Hematopoietic multipotent progenitor cell treated with erythropoietin and hydrocortisone succinate and interleukin-3 and kit ligand, for 6 days (in vitro differentiated cells): ENCODE measurements at places on chromosomes 16 and 17.

DNA sequence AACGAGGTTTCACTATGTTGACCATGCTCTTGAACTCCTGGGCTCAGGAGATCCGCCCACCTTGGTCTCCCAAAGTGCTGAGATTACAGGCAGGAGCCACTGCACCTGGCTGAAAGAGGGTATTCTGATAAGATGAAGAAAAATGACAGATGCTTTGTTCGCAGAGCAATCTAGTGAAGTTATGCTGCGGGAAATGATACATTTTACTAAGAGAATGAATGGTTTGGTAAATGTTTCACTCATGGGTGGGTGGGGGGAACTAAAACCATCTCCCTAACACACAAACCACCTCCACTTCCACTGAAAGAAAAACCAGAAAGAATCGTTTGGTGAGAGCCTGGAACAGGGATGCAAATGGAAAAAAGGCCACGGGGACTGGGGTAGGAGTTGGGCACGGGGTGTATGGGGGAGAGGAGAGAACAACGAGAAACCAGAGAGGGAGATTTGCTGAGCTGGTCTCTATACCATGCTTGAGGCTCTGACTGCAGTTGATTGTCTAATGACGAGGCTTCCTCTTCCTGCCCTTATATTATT is 19.0 kb upstream of the XYLT2 start:
- DNase-seq, result no peak

DNA sequence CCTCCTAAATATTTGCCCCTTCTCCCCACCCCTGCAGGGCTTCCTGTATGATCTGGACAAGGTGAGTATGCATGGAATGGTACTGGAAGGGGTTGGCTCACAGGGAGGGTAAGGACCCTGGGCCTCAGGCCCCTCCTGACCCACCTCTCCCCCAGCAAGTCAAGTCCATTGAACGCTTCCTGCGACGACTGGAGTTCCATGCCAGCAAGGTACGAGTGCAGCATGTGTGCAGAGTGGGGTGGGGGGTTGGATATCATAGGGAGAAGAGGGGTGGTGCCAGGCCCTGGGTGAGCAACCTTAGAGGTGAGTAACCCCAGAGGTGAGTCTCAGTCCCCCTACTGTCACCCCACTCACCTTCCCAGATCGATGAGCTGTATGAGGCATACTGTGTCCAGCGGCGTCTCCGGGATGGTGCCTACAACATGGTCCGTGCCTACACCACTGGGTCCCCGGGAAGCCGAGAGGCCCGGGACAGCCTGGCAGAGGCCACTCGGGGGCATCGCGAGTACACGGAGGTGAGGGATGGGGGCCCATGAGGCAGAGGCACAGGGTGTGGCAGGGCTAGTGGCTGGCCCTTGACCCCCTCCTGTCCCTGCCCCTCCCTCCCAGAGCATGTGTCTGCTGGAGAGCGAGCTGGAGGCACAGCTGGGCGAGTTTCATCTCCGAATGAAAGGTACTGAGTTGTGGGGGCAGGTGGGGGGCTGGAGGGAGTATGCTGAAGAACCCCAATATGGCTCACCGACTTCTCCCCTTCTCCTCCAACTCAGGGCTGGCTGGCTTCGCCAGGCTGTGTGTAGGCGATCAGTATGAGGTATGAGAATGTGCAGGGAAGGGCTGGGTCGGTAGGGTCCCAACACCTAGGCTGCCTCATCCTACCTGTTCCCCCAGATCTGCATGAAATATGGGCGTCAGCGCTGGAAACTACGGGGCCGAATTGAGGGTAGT is 11.3 kb downstream of the RIPOR1 start:
- no peak for DNase-seq

- DNase-seq, result no peak
These were observed 418 bp downstream of the SOCS3 start for GRCh38 chr17:78359321-78359996.

DNA sequence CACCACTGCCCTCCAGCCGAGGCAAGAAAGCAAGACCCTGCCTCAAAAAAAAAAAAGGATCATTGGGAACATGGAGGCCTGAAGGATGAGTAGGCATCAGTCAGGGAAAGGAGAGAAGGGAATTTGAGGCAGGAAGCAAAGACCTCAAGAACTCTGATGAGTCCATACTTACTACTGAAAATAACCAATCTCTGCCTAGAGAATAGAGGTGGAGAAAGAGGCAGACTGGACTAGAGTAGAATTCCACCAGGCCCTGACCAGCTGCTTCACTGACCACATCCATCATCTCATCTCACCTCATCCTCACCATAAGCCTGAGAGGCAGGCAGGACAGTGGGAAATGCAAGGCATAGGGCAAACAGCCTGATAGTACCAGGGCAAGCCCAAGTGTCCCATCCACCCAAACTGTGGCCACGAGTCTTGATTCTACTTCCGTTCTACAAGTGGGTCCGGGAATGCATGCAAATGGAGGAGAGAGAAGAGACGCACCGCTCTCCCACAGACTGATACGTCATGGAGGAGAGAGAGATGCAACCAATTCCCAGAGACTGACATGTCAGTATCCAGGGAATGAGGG is 17.1 kb downstream of the ANKRD11 start:
- no peak for DNase-seq

GRCh38 chr17:36846410-36847292 is 90.6 kb upstream of the LHX1 start:
- DNase-seq, result no peak

DNA sequence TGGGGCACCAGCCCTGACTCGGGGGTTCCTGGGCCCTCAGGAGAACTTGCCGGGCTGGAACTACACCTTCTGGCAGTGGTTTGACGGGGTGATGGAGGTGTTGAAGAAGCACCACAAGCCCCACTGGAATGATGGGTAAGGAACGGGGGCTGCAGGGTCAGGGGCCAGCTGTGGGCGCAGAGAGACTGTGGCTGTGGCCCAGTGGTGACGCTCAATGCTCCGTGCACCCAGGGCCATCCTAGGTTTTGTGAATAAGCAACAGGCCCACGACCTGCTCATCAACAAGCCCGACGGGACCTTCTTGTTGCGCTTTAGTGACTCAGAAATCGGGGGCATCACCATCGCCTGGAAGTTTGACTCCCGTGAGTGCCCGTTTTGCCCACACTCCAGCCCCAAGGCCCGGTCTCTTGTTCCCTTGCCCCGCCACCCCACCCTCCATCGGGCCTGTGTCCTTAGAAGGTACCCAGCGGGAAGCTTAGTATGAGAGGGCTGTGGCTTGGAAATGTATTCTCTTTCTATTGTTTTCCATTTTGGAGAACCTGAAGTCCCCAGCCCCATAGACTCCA is 19.1 kb downstream of the STAT5A start:
- no peak for DNase-seq

GRCh38 chr16:6891496-6891895 is 441.1 kb upstream of the RBFOX1 start:
- DNase-seq, result no peak

DNA sequence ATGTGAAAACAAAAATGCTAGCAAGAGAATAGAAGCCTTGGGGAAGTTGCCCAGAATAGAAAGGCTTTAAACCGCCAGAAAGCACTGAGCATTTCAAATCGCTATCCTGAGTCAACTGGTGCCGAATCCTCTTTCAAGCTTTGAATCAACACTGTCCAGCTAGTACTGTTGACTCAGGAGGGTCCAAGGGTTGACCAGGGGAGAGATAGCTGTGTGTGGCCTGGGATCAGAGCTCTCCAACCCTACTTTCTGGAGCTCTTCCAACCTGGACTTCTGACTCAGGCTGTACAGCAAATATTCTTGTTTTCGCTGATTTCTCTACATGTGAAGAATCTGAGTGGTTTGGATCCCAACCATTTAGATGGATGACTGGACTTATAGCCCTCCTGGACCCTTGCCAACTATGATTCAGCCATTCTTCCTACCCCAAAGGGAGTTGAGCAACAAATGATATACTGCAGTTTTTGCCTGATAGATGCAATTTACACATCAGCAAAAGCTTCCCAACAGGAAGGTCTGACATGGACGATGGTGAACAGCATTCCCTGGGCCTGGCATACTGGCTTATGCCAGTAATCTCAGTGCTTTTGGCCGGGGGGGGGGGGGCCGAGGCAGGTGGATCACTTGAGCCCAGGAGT is 154.0 kb upstream of the SDK2 start:
- DNase-seq, result no peak

DNA sequence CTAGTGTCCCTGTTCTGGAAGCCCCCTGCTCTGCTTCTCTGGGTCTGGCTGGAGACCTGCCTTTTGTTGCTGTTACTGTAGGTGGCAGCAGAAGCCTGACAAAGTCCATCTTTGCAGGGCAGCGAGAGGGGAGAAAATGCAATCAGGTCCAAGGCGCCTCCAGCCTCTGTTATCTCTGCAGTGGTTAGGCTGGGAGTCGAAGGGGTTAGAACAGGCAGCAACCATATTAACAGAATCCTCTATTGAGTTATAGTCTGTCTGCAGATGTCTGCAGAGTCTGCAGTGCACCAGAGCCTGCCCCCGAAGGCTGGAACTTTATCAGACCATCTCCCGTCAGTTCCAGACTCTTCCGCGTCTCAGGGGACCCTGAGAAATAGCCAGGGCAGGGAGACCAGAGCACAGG is 404.9 kb upstream of the EEF2KMT start:
- DNase-seq, result peak; percentile 35

DNA sequence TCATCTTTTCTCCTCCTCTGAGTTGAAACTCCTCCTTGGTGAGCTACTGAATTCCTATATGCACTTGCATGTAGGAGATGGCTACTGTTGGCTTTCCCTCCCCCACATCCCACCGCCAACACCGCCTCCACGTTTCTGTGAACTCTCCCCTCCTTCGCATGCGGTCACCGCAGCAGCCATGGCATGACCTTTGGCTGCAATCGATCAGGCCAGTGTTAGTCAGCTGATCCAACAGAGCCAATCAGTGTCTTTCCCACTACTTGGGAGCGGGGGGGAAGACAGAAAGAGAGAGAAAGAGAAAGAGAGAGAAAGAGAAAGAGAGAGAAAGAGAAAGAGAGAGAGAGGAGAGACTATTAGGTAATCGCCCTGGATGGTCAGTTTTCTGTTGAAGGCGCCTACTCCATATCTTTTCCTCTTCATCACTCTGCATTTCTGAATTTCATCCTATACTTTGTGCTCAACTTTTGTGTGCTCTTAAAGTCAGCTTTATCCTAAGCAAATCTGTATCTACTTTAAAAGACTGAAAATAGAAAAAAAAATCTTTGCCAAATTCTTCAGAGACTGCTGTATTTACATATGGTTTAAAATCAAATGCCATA is 22.7 kb downstream of the ASGR1 start:
- DNase-seq, result no peak

- DNase-seq, result no peak
These were observed 538.5 kb upstream of the CDH11 start for GRCh38 chr16:65660390-65660789.

GRCh38 chr16:65510850-65511249 is 389.0 kb upstream of the CDH11 start:
- DNase-seq, result no peak

GRCh38 chr16:51262428-51262827 is 111.4 kb upstream of the SALL1 start:
- DNase-seq, result no peak

- no peak for DNase-seq
These were observed 2.4 kb downstream of the RHBDF2 start for GRCh38 chr17:76498876-76499251.

DNA sequence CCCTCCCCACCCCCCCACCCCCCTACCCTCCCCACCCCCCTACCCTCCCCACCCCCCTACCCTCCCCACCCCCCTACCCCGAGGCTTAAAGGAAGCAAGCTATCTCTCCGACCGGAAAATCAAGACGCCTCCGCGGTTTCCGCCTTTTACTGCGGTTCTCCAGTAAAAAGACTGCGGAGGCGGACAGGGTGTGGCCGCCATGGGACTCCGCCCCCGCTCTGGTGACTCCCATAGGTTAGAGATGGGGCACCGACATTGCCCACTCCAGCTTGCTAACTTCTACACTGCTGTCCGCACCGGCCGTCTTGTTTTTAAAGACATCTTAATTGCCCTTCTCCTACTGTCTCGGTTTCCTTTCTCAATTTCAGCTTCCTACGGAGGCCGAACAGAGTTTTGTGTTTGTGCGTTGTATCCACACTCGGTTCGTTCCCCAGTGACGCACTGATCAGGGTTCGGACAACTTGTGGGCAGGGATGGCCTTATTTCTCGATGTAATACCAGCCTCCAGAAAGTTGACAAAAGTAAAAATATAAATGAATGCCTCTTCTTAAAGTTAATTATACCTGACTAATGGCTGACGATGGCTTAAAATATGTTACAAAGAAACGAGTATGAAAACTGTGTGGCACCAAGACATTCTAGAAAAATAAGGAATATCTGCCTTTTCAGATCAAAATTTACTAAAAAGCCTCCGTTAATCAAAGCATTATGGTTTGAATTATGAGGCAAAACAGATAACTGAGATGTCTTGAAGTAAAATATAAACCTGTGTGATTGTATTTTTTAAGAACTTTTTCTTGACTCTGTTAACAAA is 1.1 kb upstream of the ZNF200 start:
- DNase-seq, result peak; percentile 71

DNA sequence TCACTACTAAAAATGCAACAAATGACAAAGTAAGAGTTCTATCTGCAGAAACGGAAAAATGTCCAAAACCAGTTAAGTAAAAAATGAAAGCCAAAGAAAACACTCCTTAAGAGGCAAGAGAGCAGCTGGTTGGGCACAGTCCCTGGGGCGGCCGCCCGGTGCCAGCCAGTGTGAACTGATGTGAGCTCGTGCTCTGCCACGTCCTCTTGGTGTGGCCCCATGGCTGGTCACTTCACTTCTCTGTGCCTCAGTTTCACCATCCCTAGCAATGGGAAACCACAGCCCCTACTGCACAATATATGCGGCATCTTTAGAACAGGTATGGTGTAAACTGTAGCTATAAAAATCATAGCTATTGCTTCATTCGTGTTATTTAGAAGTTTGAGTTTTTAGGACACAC is 21.2 kb downstream of the USP36 start:
- no peak for DNase-seq

GRCh38 chr16:19400711-19401110 is 17.0 kb upstream of the TMC5 start:
- peak; percentile 54 for DNase-seq

DNA sequence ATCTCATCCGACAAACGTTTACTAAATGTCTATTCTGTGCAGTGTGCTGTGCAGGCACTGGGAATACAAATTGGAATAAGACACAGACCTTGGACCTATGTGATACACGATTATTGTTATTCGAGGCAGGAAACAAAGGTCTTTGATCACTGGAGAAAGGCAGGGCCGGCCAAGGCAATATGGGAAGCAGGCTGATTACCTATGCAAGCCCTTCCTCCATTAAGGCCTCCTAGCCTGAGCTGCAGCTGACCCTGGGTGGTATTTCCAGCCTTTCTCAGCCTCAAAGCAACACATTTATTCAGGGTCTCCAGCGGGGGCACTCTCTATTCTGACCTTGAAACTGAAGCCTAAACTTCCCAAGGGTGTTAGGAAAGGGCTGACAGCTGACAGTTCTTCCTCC is 13.4 kb downstream of the ST6GALNAC1 start:
- DNase-seq, result no peak

DNA sequence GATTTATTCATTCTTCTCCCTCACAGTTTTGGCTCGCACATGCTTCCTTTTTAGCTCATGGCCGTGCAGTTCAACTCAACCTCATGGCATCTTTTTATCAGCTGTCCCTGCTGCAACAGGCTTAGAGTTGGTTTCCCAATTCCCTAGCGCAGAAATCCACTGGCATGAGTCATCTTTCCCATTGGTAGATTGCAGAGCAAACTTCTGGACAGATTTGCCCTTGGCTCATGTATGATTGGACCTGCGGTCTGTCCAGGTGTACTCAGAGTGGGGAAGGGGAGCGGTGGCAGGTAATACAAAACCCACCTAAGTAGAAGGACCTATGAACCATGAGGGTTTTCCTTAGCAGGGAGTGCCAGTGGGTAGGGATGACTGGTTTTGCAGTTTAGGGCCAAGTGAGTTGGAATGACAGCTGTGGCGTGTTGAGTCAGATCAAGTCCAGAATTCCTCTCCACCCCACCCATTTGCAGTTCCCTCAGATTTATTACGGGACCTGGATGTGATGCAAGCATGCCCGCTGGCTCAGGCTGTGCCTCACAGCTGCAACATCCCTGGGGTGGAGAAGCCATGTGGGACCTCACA is 584.7 kb downstream of the WWOX start:
- no peak for DNase-seq
